ENCODE measurements at places on chromosomes 4 and X. TPM values are rescaled to one million over a fixed set of nuclear protein-coding genes. Genes with fewer than 3 reads are reported as not detected.
A peak's percentile ranks its signal among the peaks of the same experiment; 100 is the strongest.

DNA sequence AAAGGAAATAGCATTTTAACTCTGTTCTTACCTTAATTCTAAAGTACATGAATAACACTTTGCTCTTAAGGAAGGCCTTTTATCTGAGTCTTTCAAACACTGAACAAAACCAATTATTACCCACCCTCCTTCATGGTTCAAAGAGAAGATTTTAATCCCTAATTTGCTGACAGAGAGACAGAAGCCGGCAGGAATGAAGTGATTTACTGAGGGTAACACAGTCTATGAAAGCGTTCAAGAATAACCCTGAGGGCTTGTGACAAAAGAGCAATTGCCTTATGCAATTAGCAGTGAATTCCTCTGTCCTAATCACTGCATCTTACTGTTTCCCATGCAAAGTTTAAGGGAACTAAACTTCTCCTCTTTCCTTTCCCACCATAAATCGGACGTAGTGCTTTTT is 144.1 kb downstream of the PACRGL start:
- no peak for DNase-seq

DNA sequence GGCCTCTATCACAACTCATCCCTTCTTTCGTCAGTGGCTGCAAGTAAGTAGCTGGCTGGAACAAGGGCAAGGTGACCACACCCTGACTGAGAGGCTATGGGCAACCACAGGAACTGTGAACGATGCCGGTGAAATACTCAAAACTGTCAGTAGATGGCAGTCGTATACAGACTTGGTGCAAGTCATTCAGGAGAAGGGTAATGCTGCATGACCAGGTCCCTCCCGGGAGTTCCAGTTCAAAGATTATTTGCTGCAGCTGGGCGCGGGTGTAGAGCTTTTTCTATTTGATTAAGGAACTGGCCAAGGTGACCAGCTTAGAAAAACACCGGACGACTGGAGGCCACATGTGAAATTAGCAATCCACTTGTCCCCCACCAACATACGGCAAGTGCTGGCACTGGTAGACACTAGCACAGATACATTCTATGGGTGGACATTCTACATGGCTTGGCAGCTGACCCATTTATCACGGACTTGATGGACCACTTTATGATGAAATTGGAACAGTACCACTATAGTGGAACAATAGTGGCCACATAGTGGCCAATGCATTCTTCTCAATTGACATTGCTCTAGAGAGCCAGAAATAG is 726.6 kb downstream of the TRAM1L1 start:
- peak; percentile 87 for DNase-seq

GRCh38 chr4:83114576-83114975 is at the start of gene PLAC8:
Gene PLAC8 (minus strand): TSS chr4:83114729. CDS start chr4:83107921, 6,808 bp downstream.
- DNase-seq, result peak; percentile 80

GRCh38 chr4:67366311-67366861 is 178.9 kb downstream of the CENPC start:
- DNase-seq, result no peak

DNA sequence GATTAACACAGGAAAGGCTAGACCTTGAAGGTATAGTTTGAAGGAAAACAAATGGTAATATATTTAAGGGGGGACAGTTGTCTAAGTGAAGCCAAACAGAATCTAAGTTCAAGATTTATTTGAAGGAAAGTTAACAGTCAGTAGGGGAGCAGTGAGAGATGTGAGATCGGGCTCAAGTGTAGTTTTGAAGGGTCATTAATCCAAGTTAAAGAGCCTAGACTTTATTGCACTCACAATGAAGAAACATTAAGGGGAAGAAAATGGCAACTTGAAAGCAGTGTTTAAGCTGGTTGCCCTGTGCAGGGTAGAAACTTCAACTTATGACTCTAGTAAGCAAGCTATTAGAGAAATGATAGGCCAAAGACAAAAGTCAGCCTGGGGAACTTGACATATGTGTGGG is 1952.2 kb downstream of the PCDH7 start:
- no peak for DNase-seq

MAGEC2 gene
- total RNA-seq, result not detected

GATA1 gene
- total RNA-seq, result 32.6 TPM

DNA sequence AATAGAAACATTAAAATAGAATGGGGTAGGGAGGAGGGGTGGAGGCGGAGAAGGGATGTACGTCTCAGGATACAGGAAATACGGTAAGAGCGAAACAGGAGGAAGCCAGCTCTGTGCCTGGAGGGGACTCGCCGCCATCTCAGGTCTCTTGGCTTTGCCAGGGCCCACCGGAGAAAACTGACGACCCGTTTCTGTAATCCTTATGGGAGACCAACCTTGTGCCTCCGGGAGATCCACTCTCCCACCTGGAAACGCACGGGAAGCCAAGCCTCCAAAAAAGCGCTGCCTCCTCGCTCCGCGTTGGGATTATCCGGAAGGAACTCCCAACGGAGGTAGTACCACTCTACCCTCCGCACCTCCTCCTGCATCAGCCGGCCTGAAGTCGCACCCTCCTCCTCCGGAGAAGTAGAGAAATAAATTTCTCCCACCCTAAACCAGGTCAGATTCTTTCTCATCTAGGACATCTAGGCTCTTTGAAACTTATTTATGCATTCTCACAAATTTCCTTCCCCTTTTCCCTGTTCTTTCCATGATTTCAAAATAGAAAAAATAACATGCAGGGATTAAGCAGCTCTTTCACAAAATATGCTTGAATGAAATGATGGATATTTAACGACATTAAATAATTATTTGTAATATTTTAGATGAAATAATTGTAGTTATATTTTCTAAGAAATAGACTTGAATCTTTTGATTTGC is at the start of gene NBDY:
NBDY (plus strand) TSS at position 92 of the 699 bp plus-strand sequence; CDS start at position 203, 111 bp downstream.
- DNase-seq, result peak; percentile 51

- peak; percentile 85 for DNase-seq
These were observed at the start of gene N4BP2 for GRCh38 chr4:40056716-40057585. Gene N4BP2 (plus strand): TSS chr4:40056850. CDS start chr4:40097341, 40,491 bp downstream.

RASSF6 gene
- 1.3 TPM for total RNA-seq

GRCh38 chr4:184514121-184514988 is 40.0 kb upstream of the IRF2 start:
- DNase-seq, result no peak

DNA sequence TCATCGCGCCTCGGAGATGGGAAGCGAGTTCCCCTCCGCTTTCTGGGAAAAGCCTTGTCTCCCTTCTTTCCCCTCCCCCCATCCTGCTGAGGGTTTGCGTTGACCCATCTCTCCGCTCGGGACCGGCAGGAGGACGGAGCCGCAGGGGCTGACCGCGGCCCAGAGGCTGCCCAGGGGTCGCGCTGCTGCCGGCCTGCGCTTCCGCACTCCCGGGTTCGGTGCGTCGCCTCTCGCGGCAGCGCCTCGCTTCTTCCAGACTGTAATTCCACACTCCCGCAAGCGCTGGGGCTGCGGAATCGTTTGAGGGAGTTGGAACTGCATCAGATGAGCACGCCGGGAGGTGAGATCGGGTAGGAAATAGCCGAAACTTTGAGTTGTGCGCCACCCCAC is 88.3 kb downstream of the BCOR start:
- DNase-seq, result no peak

SLC39A8 gene
- 66.0 TPM for total RNA-seq

GRCh38 chr4:6134612-6135220 is 65.6 kb downstream of the JAKMIP1 start:
- no peak for DNase-seq

GRCh38 chr4:1516881-1517480 is 110.7 kb upstream of the NKX1-1 start:
- no peak for DNase-seq

- peak; percentile 66 for DNase-seq
These were observed 55.3 kb upstream of the RAPGEF2 start for GRCh38 chr4:159047478-159048165.

- DNase-seq, result no peak
These were observed 154.6 kb downstream of the EVC2 start for GRCh38 chr4:5553801-5554200.

SMIM10L2A gene
- 0.27 TPM for total RNA-seq

DNA sequence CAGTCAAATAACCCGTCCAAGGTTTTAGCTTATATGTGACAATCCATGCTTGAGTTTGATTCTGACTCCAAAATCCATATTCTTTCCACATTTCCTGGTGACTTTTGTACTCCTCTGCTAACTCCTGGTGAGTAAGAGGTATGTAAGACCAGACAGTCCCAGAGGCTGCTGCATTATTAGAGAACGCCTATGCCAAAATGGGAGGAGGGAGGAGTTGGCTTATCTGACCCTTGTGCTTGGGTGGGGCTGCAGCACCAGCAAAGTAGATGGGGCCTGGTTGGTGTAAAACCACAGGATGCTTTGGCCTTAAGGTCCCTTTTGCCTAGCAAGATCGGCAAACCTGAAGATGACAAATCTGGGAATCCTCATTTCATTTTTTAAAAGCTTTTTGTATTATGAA is 9.1 kb upstream of the RNF212 start:
- no peak for DNase-seq

GRCh38 chr4:5399790-5400421 is 308.5 kb downstream of the EVC2 start:
- no peak for DNase-seq

DNA sequence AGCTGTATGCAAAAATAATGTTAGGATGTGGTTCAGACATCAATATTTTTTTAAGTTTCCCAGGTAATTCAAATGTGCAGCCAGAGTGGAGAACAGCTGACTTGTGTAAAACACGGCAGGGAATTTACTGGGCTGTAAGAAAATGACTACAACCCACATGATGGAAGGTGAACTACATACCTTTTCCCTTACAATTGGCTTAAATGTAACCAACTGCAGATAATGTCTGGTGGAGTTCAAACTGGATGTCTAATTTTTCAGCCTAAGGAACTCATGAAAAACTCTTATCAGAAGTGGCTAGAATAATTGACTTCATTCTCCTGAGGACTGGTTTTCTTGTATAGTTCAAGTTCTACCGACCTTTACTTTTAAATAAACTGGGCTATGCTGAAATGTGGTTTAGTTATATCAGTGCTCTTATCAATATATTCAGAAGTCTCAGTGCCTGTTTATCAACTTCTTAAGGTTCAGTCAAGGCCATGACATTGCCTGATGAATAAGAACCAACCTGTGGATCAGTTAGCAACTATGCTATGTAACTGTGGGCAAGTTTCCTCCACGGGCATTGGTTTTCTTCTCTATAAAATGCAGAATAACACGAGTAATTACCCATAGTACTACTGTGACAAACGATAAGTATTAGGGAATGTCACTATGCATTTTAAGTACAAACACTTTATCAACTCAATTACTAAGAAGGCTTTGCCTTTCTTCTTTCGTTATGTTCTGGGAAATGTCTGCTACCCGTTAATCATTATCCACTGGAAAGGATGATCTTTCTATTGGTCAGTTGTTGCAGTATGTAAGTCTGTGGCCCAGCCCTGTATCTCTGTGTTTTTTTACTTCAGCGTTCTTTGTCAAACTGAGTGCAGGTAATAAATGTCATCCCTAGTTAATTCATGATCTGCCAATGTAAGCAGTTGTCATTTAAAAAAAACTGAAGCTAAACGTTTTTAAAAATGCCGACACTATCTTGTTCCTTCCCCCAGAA is 181.6 kb downstream of the PCDH7 start:
- DNase-seq, result no peak

MXRA5 gene
- total RNA-seq, result under 0.01 TPM

DNA sequence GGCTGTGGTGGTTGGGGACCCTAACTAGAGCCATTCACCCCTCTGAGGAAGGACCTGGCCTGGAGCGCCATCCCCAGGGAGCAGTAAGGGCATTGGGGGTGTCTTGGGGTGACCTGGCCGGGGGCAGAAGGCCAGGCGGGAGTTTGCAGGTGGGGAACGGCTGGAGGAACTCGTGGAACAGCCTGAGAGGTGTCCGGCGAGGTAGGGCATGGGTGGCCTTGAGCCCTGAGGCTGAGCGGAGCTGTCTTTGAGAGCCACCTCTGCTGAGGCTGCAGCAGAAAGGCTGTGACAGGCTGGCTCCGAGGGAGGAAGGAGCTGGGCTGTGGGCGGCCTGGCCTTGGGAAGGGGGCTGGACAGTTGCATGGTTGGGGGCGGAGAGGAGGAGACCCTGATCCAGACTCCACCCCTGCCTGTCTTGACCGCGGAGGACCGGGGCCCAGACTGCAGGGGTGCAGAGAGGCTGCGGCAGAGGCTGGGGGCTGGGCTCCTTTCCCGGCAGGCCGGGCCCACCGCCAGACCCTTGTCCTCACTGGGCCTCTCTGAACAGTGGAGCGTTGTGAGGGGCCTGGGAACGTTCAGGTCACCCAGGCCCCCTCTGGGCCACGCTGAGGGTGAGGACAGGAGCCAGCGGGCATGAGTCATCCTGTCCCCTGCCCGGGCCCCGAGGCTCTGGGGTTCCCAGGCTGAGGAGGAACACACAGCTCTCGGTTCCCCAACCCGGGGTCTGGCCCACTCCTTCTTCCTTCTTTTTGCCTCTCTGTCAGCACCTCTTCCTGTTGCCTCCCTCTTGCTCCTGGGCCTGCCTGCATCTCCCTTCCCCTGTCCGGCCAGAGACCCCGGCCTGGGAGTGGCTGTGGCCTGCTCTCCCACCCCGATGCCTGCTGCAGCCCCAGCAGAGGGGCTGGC is 8.1 kb downstream of the SH3BP2 start:
- DNase-seq, result peak; percentile 82

DNA sequence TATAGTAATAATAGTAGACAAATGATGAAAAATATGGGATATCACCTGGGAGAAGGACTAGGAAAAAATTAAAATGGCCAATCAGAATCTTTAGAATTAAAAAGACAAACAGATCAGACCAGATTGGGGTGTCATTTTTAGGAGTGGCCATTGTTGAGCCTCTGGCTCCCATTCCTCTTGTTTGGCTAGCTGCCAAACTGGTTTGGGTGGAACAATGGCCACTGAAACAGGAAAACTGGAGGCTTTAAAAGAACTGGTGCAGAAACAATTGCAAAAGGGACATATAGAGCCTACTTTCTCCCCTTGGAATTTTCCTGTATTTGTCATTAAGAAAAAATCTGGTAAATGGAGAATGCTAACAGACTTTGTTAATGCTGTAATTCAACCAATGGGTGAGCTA is 294.8 kb upstream of the DKK2 start:
- no peak for DNase-seq

DNA sequence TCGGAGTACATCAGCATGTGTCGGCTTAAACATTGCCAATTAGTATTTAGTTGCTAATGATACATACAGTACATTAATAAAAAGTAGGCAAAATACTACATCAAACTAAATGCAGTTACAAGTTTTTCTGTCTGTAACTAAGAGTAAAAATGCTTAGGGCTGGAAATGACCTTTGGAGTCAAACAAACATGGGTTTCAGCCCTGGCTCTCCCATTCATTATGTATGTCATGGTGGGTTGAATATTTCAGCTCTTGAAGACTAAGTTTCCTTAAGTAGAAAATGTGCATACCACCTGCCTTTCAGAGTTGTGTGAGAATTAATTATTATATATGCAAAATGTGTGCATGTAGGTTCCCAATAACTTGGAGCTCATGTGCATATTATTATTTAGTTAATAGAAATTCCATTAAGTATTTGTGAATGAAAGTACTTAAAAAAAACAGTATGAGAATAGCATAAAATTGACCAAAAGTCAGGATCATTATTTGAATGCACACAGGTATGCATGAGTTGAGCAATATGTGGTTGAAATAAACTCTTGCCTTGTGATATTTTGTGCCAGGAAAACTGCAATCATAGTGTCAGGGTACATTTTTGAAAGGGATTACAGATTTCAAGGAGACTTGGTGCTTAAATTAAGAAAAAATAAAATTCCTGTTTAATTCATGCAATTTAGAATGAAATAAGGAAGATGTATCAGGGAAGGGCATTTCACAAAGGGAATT is 2048.7 kb downstream of the PCDH7 start:
- DNase-seq, result no peak

PAGE3 gene
- not detected for total RNA-seq

- no peak for DNase-seq
These were observed 9.4 kb upstream of the COPS4 start for GRCh38 chr4:83025563-83025962.

SH3RF1 gene
- 12.1 TPM for total RNA-seq
